ENCODE measurements at places on chromosomes 6 and 20. TPM values are rescaled to one million over a fixed set of nuclear protein-coding genes. Genes with fewer than 3 reads are reported as not detected.

GRCh38 chr6:115902436-115902835 lies 158.3 kb downstream of the FRK start:
- no peak for DNase-seq

DNA sequence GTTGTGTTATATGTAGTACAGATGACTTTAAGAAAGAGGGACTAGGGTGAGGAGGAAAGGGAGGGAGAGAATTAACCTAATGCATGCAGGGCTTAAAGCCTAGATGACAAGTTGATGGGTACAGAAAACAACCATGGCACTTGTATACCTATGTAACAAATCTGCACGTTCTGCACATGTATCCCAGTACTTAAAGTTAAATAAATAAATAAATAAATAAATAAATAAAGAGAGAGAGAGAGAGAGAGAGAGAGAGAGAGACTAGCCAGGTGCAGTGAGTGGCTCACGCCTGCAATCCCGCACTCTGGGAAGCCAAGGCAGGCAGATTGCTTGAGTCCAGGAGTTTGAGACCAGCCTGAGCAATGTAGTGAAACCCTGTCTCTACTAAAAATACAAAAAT lies 11.5 kb upstream of the CARMIL1 start:
- no peak for DNase-seq

- DNase-seq: no peak
Observed at GRCh38 chr6:138847884-138848283, 52.0 kb downstream of the ECT2L start.

DNA sequence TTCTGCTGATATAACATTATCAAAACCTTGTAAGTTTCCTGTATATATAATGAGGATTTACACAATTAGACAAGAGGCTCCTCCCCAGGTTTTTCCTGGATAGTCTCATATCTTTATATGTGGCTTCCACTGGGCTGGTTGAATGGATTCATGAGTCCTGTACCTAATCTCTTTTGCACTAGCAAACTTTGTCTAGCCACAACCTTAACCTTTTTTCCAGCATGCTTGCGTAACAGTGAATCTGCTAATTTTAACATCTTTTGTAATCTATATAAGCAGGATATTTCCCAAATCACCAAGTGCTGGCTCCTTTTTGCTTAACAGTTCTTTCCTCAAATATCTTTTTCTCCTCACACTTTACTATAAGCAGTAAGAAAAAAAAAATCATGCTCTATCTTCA lies 153.6 kb downstream of the COL21A1 start:
- DNase-seq: no peak

GRCh38 chr6:22558288-22558882 lies 11.0 kb upstream of the HDGFL1 start:
- DNase-seq: peak; percentile 22

The PGBD1 gene
- 6.2 TPM for total RNA-seq

DNA sequence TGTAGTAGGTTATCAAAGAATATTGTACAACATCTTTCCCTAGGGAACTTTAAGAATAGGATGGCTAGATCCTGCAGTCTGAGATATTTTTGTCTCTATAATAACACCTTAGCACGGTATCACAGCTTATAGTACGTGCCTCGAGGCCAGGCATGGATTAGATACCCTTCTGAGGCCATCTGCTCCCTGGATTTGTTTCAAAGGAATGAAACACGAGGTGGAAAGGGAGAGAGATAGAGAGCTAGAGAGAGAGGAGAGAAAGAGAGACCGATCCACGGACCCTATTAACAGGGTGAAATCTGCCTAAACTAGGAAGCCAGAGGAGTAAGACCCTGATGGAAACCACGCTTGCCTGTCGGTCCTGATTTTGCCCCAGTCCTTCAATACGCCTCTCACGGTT lies 92.5 kb downstream of the CD83 start:
- no peak for DNase-seq

DNA sequence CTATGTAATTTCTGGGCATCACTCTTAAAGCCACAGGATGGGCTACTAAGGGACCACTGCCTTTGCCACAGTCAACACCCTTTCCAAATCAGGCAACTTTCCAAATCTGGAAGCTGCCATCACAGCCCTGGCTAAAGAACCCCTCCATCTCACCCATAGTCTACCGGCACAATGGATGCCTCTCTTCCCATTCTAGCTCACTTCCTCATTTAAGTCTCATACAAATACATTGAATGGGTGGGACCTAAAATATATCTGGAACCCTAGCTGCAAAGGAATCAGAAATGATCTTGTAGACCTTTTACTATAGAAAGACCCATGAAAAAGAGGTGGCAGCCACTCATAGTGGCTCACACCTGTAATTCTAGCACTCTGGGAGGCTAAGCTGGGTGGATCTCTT lies 3.3 kb upstream of the TREML4 start:
- DNase-seq: no peak

- DNase-seq: no peak
Observed at GRCh38 chr6:53605543-53606235, 59.9 kb downstream of the KLHL31 start.

DNA sequence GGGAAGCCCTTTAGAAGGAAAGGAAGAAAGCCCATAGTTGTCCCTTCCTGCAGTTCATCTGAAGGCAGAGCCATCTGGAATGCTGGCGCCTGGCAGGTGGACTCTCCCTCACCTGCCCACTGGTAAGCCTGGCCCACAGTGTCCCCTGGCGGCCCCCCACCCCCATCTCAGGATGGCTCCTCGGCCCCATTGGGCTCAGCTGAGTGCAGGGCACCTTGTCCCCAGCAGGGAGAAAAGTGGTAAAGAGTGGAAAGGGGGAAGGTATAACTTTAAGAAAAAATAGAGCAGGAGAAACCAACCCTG lies 12.6 kb downstream of the SS18L1 start:
- no peak for DNase-seq

All from hepatocyte (in vitro differentiated cells).